ENCODE measurements at places on chromosomes 12 and 14.

DNA sequence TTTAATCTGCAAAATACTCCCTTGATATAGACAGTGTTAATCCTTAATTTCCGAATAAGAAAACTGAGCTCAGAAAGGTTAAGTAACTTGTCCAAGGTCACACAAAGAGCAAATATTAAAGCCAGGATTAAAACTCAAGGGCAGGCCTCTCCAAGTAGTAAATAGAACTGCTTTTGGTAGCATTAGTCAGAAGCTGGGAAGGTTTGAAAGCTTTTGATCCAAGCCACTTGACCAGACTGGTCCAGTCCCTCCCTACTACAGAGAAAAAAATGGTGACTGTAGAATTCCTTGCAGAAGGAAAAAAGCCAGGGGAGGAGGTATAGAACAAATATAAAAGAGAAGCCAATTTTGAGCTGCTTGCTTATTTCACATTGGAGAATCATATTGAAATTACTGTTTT, 111.5 kb downstream of the NT5DC3 start:
- no peak for DNase-seq

- no peak for DNase-seq
Measured at GRCh38 chr12:67727702-67728666, 79.4 kb downstream of the DYRK2 start.

GRCh38 chr14:61512026-61512834, 183.1 kb upstream of the HIF1A start:
- peak; percentile 85 for DNase-seq

GRCh38 chr12:105204916-105205315, 31.1 kb downstream of the APPL2 start:
- DNase-seq, result peak; percentile 51

DNA sequence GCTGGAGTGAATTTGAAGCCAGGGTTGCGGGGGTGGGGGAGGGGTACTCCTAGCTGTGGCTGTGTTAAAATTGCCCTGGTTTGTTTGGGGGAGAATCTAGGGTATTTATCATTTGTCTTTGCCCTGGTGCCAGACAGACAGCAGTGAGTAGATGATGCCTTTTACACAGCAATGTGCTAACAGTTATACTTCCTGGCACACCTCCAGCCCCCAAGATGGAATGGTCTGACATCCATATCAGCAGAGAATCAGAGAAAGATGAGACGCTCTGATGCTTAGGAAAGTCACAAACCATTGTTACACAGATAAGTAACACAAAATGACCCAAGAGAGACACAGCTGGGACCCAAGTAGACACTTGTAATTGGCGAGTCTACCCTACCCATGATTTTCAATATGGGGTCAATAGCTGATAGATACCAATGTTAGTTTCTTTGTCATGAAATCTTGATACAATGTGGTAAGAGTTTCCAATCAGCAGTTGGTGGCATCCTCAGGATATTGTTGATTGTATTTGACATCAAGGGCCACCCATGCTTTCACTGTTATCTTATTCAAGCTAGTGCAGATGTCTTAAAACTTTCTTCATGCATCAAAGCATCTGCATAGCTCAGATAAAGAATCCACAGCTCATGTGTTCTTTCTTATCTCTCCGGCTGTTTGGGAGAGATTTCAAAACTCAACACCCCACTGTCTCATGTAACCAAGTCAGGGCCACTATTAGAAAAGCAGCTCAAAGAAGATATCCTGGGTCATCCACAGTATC, 2.6 kb upstream of the PRKAB1 start:
- no peak for DNase-seq

DNA sequence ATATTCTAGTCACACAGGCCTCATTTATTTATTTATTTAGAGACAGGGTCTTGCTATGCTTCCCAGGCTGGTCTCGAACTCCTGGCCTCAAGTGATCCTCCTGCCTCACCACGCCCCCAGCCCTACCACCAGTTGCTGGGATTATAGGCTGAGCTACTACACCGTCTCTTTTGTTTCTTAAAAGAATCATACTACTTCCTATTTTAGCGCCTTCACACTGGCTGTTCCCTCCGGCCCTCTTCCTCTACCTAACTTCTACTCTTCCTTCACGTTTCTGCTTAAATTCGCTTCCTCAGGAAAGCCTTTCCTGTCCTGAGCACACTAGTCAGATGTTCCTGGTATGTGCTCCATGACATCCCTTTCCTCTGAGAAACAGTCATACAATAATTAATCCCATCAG, 6.4 kb upstream of the MRPL42 start:
- DNase-seq, result no peak

All from BJ (cell line).